ENCODE measurements at places on chromosomes 13 and 19. TPM values are rescaled to one million over a fixed set of nuclear protein-coding genes. Genes with fewer than 3 reads are reported as not detected.

Gene KLC3
- not detected for total RNA-seq

Gene B3GNT8
- total RNA-seq = 1.2 TPM

Gene ATXN8OS
- total RNA-seq = not detected

Gene HPN
- not detected for total RNA-seq

Gene HSD17B14
- total RNA-seq = 0.93 TPM

Gene LYL1
- 1.9 TPM for total RNA-seq

Gene KLK12
- not detected for total RNA-seq

Gene KANK3
- total RNA-seq = 1.1 TPM

Gene ETV2
- 0.59 TPM for total RNA-seq

DNA sequence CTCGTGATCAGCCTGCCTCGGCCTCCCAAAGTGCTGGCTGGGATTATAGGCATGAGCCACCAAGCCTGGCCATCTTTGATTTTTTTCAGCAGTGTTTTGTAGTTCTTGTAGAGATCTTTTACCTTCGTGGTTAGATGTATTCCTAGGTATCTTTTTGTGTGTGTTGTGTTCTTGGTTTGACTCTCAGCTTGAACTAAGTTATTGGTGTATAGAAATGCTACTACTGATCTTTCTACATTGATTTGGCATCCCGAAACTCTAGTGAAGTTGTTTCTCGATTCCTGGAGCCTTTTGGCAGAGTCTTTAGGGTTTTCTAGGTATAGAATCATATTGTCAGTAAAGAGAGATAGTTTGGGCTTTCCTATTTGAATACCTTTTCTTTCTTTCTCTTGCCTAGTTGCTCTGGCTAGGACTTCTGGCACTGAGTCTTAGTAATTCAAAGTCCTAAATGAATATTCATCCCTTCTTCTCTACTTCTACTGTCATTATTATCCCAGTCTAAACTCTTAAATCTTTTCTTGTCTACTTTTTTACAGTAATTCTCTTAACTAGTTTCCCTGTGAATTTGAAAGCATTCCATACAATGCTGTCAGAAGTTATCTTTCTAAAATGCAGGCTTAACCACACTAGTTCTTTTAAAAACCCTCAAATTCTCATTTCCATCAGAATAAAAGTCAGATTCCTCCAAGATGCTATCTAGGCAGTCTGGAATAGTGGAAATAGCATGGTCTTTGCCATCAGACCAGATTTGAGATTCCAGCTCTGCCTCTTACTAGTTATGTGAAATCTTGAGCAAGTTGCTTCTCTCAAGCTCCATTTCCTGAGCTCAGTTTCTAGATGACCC is 7.0 kb downstream of the GPR18 start:
- H3K36me3 ChIP-seq = peaks cover 37% of the 10 kb centered on the region
- H3K4me1 ChIP-seq = peaks cover 14% of the 10 kb centered on the region
- H3K4me3 ChIP-seq = no peak overlapping the region
- H3K27ac ChIP-seq = no peak overlapping the region
- no peaks in the 10 kb centered on the region for H3K27me3 ChIP-seq
- DNase-seq = no peak

DNA sequence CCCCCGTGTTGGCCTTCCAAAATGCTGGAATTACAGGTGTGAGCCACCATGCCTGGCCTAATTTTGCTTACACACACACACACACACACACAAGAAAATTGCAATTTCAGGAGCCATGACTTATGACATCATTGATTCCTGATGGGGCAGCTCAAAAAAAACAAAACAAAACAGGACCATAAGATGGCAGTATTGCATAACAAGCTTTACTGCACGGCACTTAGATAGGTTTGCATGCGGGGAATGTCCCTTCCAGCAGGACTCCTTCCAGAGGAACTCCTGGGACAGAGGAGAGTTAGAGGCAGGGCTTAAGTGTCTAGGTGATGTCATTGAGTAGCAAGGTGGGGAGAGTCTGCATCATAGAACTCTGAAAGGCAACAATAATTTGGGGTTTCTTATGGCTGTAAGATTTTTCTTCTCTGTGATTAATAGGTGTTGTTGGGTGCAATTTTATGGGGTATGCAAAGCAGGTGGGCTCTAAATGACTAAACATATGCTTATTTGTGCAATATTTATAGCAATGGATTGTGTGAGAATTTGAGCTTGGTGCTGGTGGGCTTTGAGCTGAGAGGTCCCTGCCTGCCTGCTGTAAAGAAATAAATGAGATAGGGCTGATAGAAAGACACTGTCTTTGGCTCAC is 9.0 kb upstream of the ACSBG2 start:
- H3K4me1 ChIP-seq = peaks cover 3% of the 10 kb centered on the region
- no peak overlapping the region for H3K4me3 ChIP-seq
- DNase-seq = no peak
- H3K27ac ChIP-seq = no peak overlapping the region
- H3K36me3 ChIP-seq = no peaks in the 10 kb centered on the region

DNA sequence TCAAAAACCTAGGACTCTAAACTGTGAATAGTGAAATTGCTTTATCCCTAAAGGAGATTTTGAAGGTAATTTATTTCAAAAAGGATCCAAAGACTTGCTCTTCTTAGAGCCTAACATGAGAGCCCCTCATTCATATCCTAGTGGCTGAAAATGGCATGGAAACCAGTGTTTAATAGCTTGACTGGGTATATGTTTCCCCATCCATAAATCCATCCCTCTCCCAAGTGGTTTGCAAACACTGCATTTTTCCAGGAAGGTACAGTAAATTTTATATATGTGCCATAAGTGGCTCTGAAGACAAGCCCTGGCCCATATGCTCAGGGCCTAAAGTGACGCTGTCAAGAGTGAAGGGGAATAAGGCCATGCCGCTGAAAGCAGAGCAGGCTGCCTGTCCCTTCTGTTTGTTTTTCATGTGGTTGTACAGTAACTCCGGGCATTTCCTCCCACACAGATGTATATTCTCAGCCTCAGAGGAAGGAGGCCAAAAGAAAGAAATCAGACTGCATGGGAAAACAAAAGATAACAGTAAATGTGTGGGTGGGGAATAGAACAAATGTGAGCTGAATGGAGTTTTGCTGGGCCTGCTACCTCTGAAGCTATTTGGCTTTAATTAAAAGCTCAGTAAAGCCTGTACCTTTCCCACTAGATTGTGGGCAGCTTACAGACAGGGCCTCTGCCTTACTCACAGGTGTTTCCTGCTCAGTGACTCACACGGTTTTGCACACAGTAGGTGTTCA is 181.9 kb downstream of the PCDH9 start:
- H3K27me3 ChIP-seq = no peaks in the 10 kb centered on the region
- no peaks in the 10 kb centered on the region for H3K36me3 ChIP-seq

DNA sequence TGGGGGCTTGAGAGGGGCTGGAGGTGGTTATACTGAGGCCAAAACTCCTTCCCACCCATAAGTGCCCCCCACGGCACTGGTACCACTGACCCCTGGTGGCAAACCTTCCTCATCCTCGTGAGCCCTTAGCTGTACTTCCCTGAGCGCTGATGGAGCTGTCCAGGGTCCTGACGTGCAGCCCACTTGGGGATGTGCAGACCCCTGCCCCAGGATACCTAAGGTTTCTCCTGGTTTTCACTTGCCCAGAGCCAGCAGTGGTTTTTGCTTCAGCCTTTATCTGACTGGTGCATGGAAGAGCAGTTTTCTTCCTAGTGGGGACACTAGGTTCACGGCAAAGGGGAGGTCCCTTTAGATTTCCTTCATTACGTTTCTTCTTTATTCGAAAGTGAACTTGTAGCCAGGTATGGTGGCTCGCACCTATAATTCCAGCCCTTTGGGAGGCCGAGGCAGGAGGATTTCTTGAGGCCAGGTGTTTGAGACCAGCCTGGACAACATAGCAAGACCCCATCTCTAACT is 28.7 kb upstream of the KCTD15 start:
- H3K4me3 ChIP-seq = no peak overlapping the region
- no peaks in the 10 kb centered on the region for H3K36me3 ChIP-seq
- no peak for DNase-seq
- H3K27ac ChIP-seq = no peak overlapping the region
- H3K27me3 ChIP-seq = peaks cover 6% of the 10 kb centered on the region
- H3K4me1 ChIP-seq = peaks cover 3% of the 10 kb centered on the region

GRCh38 chr19:10611907-10612306 is 13.4 kb upstream of the SLC44A2 start:
- H3K27me3 ChIP-seq = no peaks in the 10 kb centered on the region
- peaks cover 57% of the 10 kb centered on the region for H3K4me1 ChIP-seq
- no peak overlapping the region for H3K27ac ChIP-seq
- peaks cover 11% of the 10 kb centered on the region for H3K36me3 ChIP-seq

- no peaks in the 10 kb centered on the region for H3K4me1 ChIP-seq
- no peak overlapping the region for H3K27ac ChIP-seq
- no peaks in the 10 kb centered on the region for H3K27me3 ChIP-seq
- H3K4me3 ChIP-seq = no peak overlapping the region
- DNase-seq = no peak
- H3K36me3 ChIP-seq = peaks cover 34% of the 10 kb centered on the region
These were observed 10.1 kb downstream of the TMEM91 start for GRCh38 chr19:41386442-41386841.

DNA sequence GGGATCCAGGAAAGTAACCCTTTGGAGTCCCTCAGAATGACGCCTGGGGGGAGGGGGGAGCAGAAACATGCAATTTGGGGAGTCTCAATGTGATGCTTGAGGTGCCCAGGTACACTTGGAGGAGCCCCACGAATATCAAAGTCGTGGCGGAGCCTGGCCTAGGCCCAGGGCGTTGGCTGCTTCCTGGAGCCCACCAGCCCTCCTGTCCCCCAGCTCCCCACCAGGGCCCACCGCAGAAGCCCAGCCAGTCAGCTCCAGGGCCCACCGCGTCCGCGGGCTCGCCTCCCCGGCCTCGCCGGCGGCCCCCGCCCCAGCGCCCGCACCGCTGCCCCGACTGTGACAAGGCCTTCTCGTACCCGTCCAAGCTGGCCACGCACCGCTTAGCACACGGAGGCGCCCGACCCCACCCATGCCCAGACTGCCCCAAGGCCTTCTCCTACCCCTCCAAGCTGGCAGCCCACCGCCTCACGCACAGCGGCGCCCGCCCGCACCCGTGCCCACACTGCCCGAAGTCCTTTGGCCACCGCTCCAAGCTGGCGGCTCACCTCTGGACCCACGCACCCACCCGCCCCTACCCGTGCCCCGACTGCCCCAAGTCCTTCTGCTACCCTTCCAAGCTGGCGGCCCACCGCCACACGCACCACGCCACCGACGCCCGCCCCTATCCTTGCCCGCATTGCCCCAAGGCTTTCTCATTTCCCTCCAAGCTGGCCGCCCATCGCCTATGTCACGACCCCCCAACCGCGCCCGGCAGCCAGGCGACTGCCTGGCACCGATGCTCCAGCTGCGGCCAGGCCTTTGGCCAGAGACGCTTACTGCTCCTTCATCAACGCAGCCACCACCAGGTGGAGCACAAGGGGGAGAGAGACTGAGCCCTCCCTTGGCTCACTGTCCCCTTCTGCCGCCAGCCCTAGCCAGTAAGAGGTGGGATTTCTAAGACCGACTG is 2.1 kb downstream of the ZNF575 start:
- H3K4me3 ChIP-seq = no peak overlapping the region
- no peaks in the 10 kb centered on the region for H3K27me3 ChIP-seq
- DNase-seq = no peak
- H3K36me3 ChIP-seq = peaks cover 16% of the 10 kb centered on the region
- H3K4me1 ChIP-seq = peaks cover 21% of the 10 kb centered on the region
- H3K27ac ChIP-seq = peak overlapping the region; percentile 61

DNA sequence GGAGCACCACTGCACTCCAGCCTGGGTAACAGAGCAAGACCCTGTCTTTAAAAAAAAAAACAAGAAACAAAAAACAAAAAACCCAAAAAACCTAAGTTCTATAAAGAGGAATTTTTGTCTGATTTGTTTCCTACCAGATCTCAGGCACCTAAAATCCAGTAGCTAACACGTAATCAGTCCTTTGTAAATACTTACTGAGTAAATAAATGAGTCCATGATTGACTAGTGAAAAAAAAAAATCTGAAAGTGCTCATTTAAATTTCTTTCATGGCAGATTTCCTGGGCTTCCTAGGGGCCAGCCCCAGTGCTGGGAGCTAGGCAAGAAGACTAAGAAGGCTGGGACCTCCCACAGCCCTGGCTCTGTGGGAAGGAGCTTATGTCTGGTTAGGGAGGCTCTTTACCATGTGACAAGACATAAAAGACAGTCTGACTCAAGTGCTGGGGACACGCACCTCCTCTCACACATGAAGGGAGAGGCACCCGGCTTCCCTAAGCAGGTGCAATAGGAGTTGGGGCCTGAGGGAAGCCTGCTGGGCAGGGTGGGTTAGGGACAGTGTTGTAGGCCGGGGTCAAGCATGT is 22.5 kb downstream of the LIG1 start:
- no peak overlapping the region for H3K27ac ChIP-seq
- no peak for DNase-seq
- no peak overlapping the region for H3K4me3 ChIP-seq
- no peaks in the 10 kb centered on the region for H3K4me1 ChIP-seq

- H3K4me3 ChIP-seq = no peak overlapping the region
- H3K27me3 ChIP-seq = no peaks in the 10 kb centered on the region
- no peak overlapping the region for H3K27ac ChIP-seq
- DNase-seq = no peak
These were observed 188.5 kb downstream of the FOXO1 start for GRCh38 chr13:40477623-40478608.

DNA sequence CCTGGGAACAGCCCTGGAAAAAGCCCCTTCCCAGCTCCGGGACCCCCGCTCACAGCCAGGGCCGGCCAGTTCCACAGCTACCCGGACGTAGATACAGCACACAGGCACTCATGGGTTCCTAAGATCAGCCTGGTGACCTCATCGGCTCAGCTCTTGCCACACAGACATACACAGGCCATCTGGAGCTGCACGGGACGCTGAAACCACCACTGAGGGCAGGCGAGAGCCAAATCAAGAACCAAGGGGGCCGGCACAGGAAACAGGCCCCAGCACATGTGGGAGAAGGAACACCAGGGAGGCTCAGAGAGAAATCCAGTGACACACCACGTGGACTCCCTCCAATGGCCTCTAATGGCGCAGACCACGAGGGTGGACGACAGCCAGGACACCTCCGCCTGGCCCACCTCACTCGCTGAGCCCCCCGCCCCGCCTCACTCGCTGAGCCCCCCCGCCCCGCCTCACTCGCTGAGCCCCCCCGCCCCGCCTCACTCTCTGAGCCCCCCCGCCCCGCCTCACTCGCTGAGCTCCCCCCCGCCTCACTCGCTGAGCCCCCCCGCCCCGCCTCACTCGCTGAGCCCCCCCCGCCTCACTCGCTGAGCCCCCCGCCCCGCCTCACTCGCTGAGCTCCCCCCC is 69.7 kb upstream of the C13orf46 start:
- peaks cover 78% of the 10 kb centered on the region for H3K36me3 ChIP-seq
- no peaks in the 10 kb centered on the region for H3K27me3 ChIP-seq
- DNase-seq = no peak

DNA sequence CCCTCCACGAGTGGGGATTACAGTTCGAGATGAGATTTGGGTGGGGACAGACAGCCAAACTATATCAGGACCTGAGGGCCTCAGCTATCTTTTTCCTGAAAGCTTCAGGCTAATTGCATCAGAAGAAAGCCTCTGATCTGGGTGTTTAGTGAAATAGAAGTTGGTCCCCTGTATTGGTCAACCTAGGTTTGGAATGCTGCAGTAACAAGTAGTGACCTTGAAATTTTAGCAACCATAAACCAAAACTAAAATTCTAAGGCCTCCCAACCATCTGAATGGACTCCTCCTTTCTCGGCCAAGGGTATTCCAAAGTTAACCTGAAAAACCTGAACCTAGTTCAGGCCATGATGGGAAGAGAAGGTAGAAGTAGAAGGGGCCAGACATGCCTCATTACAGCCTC is 34.9 kb upstream of the OR10H1 start:
- no peak overlapping the region for H3K4me3 ChIP-seq
- no peaks in the 10 kb centered on the region for H3K27me3 ChIP-seq
- DNase-seq = no peak
- peaks cover 10% of the 10 kb centered on the region for H3K4me1 ChIP-seq

GRCh38 chr19:5903624-5904351 is at the start of gene NDUFA11:
TSS of gene NDUFA11 (minus strand) at chr19:5903790. CDS start at chr19:5903708, 82 bp downstream.
- H3K36me3 ChIP-seq = peaks cover 2% of the 10 kb centered on the region
- H3K4me3 ChIP-seq = peak within 1 kb of the TSS; percentile 89
- peaks cover 53% of the 10 kb centered on the region for H3K4me1 ChIP-seq
- H3K27ac ChIP-seq = peak within 1 kb of the TSS; percentile 91
- H3K27me3 ChIP-seq = no peaks in the 10 kb centered on the region
- DNase-seq = peak; percentile 96

All from CD4-positive, alpha-beta T cell (primary cell).